ENCODE measurements at places on chromosomes 2 and 18.
A peak's percentile ranks its signal among the peaks of the same experiment; 100 is the strongest.

DNA sequence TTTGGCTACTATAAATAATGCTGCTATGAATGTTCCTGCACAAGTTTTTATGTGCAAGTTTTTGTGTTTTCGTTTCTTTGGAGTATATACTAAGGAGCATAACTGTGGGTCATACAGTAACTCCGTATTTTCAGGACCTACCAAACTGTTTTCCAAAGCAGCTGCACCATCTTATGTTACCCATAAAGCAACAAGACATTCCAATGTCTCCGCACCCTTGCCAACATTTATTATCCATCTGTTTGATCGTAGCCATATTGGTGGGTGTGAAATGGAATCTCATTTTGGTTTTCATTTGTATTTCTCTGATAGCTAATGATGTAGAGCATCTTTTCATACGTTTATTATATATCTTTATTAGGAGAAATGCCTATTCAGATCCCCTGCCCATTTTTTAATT is 13.8 kb downstream of the TMEM131 start:
- DNase-seq: no peak

- no peak for DNase-seq
Observed at GRCh38 chr2:117537032-117537431, 277.5 kb upstream of the DDX18 start.

DNA sequence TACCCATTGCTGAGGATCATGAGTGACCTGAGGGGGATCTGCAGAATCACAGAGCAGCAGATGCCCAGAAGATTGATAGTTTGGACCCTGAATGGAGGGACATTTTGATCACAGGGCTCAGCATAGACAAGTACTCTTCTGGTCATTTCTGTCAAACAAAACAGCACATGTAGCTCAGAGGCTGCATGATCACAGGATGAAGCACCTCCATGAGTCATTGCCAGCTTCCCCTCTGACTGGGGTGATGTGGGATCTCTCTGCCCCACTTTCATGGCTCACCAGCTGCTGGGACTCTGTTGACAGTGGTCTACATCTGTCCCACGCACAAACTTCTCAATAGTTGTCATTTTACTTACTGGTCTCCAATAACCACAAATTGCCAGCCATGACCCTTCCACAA is 264.1 kb downstream of the RPIA start:
- no peak for DNase-seq

DNA sequence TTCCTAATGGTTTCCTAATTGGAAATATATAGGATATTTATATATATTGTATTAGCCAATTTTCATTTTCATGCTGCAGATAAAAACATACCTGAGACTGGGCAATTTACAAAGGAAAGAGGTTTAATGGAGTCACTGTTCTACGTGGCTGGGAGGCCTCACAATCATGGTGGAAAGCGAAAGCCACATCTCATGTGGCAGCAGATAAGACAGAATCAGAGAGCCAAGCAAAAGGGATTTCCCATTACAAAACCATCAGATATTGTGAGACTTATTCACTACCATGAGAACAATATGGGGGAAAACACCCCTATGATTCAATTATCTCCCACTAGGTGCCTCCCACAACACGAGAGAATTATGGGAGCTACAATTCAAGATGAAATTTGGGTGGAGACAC is 242.5 kb upstream of the NETO1 start:
- DNase-seq: no peak

GRCh38 chr2:28539118-28539541 is 43.3 kb downstream of the PLB1 start:
- no peak for DNase-seq

- no peak for DNase-seq
Observed at GRCh38 chr2:43448011-43448821, 147.6 kb downstream of the THADA start.

GRCh38 chr2:32711219-32711618 is 83.4 kb downstream of the TTC27 start:
- DNase-seq: no peak

- DNase-seq: no peak
Observed at GRCh38 chr18:62396381-62396780, 71.3 kb downstream of the TNFRSF11A start.

DNA sequence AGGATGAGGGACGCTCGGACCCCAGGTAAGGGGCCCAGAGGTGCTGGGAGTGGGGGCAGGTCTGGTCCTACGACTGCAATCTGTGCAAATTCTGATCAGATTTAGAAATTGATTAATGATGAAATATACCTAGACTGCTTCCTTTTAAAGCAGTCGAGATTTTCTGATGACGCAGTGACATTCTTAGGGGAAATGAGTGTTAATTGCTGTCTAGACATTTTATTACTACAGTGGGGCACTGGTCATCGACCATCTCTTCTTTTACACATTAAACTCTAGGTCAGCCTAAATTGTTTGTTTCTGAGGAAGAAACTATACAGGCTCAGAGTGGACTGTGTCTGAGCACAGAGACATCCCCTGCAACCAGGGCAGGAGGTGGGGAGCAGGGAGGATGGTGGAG is 154.4 kb upstream of the SALL3 start:
- no peak for DNase-seq

DNA sequence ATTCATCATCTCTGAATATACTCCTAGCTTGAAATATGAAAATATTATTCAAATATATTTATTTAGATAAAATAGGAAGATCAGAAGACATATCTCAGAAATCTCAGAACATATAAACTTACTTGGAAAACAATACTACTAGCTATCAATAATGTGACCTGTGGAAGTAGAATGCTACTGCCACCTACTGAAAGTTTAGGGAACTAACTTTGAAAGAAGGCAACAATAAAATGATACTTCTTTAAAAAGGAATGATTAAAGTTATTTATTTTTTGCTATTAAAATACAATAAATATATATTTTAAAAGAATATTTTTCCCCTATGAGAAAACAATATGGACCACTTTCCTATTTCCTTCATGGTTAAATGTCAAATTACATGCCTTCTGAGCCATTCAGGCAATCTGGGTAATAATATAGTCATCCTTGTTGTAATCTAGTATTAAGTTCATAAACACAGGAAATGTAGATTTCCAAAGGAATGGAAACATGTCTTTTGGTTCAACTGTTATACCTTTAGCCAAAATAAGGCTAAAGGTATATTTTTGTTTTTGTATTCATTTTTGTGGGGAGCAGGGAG is 26.0 kb downstream of the ACADL start:
- no peak for DNase-seq

GRCh38 chr2:40439473-40439872 is 12.4 kb downstream of the SLC8A1 start:
- DNase-seq: no peak

DNA sequence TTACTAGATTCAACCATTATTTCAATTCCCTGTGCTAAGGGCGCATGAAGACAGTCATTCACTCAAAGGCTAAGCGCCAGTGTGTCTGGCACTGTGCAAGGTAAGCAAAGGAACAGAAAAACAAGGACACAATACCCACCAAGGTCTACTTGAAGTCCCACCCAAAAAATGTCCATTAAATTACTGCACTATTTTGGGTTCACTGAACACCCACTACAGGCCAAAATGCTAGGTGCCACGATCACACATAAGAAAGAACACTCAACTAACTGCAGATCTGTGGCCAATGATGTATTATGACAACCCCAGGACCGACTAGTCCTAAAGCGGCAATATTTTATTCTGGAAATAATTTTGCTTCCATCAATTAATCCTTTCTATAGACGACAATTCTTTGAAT is 1.8 kb downstream of the TMEM131 start:
- DNase-seq: no peak

DNA sequence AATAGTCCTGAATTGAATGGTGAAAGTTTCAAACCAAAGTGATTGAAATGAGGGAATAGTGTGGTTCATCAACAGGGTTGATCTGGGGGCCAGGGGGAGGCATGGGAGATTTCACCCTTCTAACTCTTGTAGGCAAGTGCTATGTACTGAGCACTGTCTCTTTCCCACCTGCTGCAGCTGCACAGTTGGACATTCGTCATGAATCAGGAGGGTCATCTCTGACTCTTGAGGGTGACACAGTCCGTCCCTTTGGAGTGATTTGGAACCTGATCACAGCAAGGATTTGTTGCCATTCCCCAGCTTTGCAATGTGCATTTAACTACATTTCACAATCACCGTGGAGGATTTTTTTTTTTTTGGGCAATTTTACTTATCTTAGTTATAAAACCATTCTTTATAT is 224.6 kb downstream of the PHLPP1 start:
- no peak for DNase-seq

DNA sequence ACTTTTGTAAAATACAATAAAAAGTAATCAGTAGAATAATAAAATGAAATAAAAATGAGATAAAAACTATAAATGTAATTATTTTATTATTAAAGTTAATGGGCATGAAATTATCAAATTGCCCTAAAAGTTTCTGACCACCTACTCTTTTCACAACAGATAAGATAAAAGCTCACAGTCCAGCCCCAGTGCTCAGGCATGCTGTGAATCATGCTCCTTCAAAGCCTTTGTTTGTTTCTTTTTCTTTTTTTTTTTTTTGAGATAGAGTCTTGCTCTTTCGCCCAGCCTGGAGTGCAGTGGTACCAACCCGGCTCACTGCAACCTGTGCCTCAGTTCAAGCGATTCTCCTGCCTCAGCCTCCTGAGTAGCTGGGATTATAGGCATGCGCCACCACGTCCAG is 181.7 kb downstream of the ANKRD44 start:
- no peak for DNase-seq

GRCh38 chr2:196466581-196466980 is 172.9 kb upstream of the CCDC150 start:
- no peak for DNase-seq

DNA sequence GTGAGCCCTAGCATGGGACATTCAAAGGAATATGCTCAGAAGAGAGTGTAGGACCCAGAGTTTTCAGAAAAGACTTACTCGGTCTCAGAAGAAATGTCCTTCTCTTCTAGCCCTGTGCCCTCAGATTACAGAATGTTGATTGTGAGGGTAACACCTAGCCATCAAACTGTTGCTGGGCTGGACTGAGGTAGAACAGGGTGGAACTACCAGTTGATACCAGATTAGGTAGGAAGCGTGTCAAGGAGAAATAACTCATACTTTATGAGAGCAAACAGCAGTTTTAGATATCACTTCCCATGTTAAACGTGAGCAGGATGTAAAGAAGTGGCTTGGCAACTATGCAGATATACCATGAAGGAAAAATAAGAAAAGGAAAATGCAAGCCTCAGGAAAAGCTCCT is 22.8 kb downstream of the PLEKHB2 start:
- no peak for DNase-seq

GRCh38 chr2:62478093-62478580 is 27.9 kb downstream of the TMEM17 start:
- DNase-seq: peak; percentile 58

GRCh38 chr2:173647681-173648311 is 293.1 kb downstream of the CDCA7 start:
- DNase-seq: no peak

- DNase-seq: no peak
Observed at GRCh38 chr2:159030674-159031380, 62.4 kb downstream of the TANC1 start.

- no peak for DNase-seq
Observed at GRCh38 chr2:71303849-71304248, 27.7 kb upstream of the ZNF638 start.

GRCh38 chr18:13036622-13037320 is 45.6 kb downstream of the CEP192 start:
- DNase-seq: no peak

- DNase-seq: no peak
Observed at GRCh38 chr18:21265971-21266673, 24.1 kb downstream of the GREB1L start.

- DNase-seq: no peak
Observed at GRCh38 chr2:44869761-44870160, 71.7 kb upstream of the SIX3 start.

GRCh38 chr18:75582940-75583339 is 155.4 kb upstream of the SMIM21 start:
- DNase-seq: no peak

DNA sequence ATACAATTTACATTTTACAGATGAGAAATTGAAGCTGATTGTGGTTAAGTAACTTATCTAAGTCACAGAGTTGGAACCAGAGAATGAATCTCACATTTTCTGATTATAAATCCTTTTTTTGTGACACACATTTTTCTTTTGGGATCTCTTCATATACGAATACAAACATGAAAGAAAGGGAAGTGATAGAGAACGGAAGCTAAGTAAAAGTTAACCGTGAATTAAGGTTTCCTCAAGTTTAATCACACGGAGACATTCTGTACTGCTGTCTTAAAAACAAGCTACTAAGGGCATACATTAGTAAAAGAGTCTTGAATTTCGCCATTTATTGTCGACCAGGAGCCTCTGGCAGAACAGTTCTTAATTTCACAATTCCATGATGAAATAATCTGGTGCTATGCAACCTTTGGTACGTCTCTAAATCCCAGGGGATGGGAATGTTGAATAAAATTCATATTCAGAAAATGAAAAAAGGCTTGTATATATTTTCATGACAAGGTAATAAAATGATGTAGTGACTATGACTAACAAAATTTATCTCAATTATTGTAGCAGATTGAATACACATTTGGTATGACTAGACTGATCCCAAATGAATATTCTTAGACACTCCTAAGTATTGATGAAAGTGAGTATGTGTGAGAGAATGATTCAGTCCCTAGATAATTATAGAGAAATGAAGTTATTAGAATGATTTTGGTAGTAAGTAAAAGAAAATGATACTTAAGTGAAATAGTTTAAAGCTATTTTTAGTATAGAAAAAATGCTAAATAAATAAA is 40.3 kb upstream of the ZSWIM2 start:
- DNase-seq: no peak

DNA sequence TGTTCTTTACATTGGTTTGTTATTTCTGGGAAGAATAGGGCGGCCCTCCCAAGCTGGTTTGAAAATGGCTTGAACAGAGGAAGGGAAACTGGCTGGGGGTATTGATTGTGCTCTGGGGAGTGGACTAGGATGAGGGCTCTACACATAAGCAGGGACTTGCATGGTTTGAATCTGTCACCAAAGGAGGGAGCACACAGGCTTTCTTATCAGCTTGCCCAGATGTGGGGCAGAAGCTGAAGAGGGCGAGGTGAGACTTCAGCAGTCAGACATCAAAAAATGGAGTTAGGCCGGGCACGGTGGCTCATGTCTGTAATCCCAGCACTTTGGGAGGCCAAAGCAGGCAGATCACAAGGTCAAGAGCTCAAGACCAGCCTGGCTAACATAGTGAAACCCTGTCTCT is 7.2 kb upstream of the RAB12 start:
- DNase-seq: no peak

- DNase-seq: no peak
Observed at GRCh38 chr2:37316181-37316580, 8.5 kb downstream of the PRKD3 start.

DNA sequence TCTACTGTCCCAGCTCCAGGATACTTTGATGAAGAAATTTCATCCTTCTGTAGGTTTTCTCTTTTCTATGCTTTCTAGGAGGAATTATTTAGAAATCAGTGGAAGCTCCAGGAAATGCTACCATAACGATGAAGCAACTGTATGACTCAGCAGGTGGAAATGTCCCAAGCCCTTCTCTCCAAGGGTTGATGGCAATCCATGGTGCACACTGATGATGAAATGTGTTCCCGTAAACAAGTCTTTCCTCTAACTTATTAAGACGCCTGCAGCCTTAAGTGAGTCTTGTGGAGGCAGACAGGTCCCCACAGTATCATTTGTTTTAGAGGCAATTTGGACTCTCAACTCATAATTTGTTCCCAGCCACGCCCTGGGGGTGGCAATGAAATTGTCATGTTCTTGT is 777.6 kb upstream of the SOX11 start:
- no peak for DNase-seq

- no peak for DNase-seq
Observed at GRCh38 chr18:11984091-11984490, 2.8 kb downstream of the IMPA2 start.

GRCh38 chr2:32652555-32653209 is 24.8 kb downstream of the TTC27 start:
- no peak for DNase-seq
